ENCODE measurements at places on chromosomes 3 and 15. TPM values are rescaled to one million over a fixed set of nuclear protein-coding genes. Genes with fewer than 3 reads are reported as not detected.

CPB1 gene
- not detected for total RNA-seq

GALNT15 gene
- 0.42 TPM for total RNA-seq

AMIGO3 gene
- 0.19 TPM for total RNA-seq

GAP43 gene
- total RNA-seq, result not detected

CLDN16 gene
- total RNA-seq, result 0.37 TPM

SPINT1 gene
- 346 TPM for total RNA-seq

ITIH4 gene
- total RNA-seq, result not detected

VPS13C gene
- 19.1 TPM for total RNA-seq

GOLGA8S gene
- not detected for total RNA-seq

NR1I2 gene
- total RNA-seq, result not detected

MNS1 gene
- 0.85 TPM for total RNA-seq

GHSR gene
- not detected for total RNA-seq

TGM5 gene
- total RNA-seq, result 0.92 TPM

GOLGA8R gene
- total RNA-seq, result 0.60 TPM

XIRP1 gene
- not detected for total RNA-seq

SNX33 gene
- total RNA-seq, result 17.5 TPM

PLA2G4E gene
- 5.1 TPM for total RNA-seq

ATP8B4 gene
- total RNA-seq, result 0.56 TPM

CPNE9 gene
- total RNA-seq, result not detected

SLC7A14 gene
- total RNA-seq, result not detected

TSC22D2 gene
- 10.5 TPM for total RNA-seq

TM4SF1 gene
- total RNA-seq, result 251 TPM

SNTN gene
- total RNA-seq, result not detected

RAB6B gene
- 0.35 TPM for total RNA-seq

CCRL2 gene
- total RNA-seq, result not detected

P2RY14 gene
- total RNA-seq, result not detected

Measured in airway epithelial cell (primary cell).